ENCODE measurements at places on chromosomes 7 and 10.

DNA sequence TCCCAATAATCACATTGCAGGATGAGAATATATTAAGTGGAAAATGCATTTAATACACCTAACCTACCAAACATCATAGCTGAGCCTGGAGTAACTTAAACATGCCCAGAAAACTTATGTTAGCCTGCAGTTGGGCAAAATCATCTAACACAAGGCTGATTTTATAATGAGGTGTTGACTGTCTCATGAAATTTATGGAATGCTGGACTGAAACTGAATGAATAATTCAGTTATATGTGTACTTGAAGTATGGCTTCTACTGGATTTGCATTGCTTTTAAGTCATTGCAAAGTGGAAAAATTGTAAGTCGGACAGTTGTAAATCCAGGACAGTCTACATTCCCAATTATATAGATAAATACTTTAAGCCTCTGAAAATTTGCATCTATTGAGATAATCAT lies 5.4 kb downstream of the SFTPA1 start:
- DNase-seq, result no peak

- DNase-seq, result peak; percentile 50
Measured at GRCh38 chr10:11846542-11846941, 23.4 kb downstream of the PROSER2 start.

DNA sequence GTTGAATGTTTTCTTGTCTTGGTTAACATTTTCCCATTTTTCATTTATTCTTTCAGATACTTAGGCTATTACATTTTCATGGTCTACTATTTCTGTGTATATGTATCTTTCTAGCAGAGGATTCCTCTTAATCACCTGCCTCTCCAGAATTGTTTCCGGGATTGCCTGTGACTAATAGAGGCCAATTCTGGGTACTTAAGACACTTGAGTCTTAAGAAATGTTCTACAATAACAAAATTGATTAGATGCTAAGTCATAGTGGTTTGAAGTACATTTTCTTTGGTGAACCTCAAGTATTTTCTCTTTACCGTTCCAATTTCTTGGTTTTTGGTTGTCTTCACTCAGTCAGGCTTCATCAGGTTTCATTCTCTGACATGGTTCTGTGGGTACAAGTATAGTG lies 26.4 kb downstream of the BBS9 start:
- DNase-seq, result no peak

- no peak for DNase-seq
Measured at GRCh38 chr7:112759905-112760304, 30.3 kb downstream of the TMEM168 start.

DNA sequence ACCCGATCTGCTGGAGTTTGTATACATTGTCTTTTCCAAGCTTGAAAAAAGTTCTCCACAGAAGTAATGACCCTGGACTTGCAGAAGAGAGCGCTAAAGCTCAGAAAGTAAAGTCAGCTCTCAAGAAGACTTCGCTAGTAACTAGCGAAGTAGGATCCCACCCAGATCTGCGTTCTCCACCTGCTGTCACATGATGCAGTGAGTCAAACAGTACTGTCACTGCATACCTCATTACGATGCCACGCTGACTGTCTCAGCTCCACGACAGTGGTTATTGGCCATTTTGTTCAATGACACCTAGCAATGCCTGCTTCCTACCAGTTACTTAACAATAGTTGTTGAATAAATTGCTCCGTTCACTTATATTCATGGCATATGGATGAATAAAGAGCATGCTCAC lies 29.7 kb upstream of the SEC61G start:
- peak; percentile 26 for DNase-seq

GRCh38 chr10:90591629-90592028 lies 266.2 kb downstream of the HTR7 start:
- DNase-seq, result no peak

DNA sequence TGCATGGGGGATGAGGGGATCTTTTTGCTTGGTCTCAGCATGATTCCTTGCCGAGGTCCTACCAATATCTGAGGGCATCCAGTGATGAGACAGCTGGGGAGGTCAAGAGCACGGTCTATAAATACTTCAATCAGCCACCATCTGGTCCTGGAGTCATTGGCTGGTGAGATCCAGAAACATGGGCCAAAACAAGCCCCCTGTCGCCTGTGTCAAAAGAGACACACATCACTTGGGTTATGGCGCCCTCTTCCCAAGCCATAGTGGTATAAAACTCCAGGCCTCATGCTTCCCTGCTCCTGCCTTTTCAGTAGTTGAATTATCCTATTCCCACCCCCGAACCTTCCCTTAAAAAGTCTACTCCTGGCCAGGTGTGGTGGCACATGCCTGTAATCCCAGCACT lies 60.9 kb downstream of the SLC35B4 start:
- no peak for DNase-seq

GRCh38 chr7:55478700-55479099 lies 93.6 kb downstream of the VOPP1 start:
- no peak for DNase-seq

DNA sequence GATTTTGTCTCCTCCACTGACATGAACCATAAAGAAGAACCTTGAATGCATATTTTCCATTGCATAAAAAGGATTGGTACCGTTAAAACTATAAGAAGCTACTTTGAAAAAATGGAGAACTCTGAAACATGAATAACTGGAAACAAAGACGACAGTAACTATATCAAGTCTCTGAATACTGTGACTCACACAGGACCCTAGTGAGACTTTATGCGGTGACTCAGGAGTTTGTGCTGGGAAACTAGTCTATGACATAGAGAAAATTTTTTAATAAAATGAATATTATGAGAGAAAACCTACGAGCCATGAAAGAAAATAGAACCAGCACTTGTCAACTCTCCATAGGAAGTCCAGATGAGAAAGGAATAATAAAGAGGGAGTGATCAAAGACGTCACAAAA lies 339.9 kb upstream of the ADARB2 start:
- DNase-seq, result no peak

DNA sequence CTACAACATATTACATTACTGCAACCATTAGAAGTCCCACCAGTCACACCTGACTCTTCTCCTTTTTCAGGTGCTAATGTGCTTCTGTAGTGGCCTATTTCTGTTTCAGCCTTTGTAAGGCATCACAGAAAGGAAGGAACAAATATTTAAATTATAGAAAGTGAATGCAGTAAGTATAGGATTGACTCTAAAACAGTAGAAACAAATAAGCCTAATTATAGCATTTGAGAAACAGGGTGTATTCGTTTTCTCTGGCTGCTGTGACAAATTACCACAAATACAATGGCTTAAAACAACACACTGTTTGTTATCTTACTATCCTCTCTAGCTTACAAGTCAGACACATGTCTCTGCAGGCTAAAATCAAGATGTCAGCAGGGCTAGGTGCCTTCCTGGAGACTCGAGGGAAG lies 69.4 kb downstream of the CCSER2 start:
- DNase-seq, result no peak

GRCh38 chr10:131816941-131817700 lies 83.7 kb upstream of the PPP2R2D start:
- DNase-seq, result peak; percentile 10

GRCh38 chr7:9264395-9264794 lies 831.0 kb downstream of the NXPH1 start:
- DNase-seq, result no peak

DNA sequence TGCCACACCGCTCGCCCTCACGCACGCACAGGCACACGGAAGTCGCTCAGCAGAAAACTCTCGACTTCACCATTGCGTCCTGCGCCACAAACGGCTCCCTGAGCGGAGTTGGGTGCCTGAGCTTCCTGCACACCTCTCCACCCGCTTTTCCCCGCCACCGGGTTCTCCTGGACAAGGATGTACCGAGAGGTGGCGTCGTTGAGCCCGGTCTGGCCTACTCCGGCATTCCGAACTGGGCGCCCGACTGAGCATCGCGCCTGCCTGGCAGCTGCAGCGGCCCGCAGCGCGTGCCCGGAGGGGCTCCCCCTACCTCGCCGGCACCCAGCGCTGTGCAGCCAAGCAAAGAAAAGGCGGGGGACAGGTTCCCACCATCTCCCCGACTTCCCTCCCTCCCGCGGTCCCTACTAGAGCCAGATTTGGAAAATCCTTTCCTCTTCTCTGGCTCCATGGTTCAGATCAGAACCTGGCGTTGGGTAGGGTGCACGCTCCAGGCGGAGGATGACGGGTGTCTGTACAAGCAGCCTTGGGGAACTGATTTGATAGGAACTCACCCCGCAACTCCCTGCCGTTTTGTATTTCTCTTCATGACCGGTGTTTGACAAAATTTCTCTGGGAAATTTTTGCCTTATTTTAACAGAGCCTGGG lies 1.7 kb downstream of the SORCS3 start:
- peak; percentile 76 for DNase-seq

DNA sequence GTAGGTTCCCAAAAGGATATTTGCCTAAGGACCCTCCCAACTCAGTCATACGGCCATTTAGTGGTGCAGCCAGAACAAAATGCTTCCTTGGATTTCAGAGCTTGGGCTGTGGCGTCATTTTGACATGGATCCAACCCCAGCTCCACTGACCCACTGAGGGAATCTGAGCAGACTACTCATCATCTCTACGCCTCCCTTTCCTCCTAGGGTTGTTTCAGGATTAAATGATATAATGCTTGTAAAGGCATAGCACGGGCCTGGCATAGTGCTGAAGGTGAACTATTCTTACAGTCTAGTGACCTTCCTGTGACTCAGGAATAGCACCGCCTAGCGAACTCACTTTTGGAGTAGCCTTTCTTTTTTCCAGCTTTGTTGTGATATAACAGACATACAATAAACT lies 70.3 kb upstream of the LOXL4 start:
- DNase-seq, result no peak

DNA sequence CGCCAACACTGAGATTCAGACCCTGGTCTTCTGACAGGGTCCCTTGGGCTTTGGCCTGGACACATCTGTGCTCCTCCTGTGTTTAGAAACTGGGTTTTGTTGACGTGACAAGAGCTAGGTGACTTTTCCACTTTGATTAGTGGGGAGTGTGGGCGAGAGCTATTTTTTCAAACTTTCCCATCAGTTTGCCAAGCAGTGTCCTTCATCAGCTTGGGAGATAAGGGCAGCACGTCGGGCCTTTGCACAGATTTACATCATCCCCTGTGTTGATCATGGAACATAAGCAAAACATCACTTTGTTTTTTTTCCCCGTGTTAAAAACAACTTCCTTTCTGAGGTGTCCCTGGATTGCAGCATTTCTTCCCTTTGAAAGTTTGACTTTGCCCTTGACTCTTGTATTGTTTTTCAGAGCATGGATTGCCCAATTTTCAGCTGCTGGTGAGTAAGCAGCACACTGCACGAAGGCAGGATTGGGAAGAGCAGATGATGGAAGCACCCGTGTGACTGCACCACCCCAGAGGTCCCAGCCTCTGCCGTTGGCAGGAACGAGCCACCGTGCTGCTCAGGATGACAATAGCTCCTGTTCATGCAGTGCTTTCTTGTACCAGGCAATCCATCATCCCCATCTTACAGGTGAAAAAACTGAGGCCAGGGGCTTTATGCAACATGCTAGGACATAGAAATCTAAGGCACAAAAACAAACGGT lies 6.4 kb upstream of the IGFBP1 start:
- DNase-seq, result no peak

DNA sequence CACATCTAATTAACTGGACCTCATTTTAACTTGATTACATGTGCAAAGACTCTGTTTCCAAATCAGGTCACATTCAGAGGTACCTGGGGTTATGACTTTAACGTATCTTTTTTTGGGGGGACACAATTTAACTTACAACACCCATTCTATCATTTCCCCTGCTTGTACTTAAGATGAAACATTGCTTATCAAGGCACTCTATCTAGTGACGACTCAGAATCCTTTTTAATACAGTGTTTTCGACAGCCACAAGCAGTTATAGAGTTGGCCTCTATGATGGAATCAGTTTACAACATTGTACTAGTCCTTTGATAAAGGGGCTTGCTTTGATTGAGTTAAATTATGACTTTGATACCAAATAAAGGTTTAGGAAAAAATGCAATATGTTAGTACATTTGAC lies 22.7 kb downstream of the BBS9 start:
- no peak for DNase-seq

DNA sequence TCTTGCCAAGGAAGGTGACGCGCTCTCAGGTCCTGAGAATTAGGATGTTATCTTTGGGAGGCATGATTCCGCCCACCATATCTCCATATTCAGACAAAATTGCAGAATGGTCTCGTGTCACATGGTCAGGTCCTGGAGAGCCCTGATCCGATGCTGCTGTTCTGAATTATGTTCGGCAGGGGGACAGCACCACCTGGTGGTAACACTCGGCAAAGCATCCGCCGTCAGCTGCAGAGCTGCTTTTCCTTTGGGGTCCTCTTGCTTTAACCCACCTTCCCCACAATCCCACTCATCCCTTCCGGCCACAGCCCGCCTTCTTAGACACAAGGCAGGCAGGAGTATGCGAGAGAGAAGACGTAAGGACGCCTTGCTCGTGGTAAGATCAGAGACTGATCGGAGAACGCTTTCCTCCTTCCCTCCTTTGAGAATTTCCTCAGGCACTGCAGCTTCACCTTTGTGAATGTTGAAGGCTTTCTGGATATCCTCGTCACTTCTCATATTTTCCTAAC lies 327.8 kb upstream of the C7orf33 start:
- peak; percentile 90 for DNase-seq

DNA sequence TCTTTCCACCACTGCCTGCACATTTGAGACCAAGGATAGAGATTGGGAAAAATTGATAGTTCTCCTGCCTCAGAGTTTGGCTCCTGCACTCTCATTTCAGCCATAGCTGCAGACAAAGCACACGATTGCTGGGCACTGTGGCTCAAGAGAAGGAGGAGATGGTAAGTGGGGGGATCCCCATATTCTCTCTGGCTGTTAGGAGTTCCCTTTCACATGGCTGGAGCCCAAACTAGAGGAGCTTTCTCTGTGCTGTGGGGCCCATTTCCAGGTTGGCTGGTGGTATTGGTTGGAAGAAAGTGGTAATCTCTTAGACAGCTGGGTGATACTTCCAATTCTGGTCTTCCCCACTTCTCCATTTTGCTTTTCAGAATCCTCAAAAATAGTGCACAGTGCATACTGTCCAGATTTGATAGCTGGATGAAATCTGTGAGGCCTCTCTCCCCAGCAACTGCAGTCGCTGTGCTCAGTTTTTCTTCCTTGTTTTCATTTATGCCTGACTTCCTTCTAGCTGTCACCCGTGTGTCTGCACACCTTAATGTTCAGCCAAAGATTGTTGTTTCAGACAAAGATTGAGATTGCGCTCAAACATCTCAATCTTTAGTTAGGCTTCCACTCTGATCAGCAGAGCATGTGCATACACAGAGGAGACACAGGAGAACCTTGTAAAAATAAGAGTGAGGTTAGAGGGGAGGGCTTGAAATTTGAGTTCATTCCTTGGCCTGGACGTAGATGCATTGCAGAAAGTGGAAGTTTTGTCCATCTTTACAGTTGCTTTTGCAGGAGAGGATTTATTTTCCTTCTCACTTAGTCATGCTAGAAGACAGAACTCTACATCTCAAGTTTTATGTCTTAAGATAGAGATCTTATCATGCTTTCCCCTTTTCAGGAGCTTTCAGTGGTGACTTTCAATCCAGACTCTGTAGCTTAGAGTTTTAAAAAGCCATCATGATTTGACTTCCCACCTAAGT lies 28.6 kb downstream of the RABGEF1 start:
- no peak for DNase-seq

- DNase-seq, result no peak
Measured at GRCh38 chr10:12513003-12513365, 163.6 kb downstream of the CAMK1D start.

GRCh38 chr10:71798308-71798624 lies 24.9 kb upstream of the VSIR start:
- no peak for DNase-seq

GRCh38 chr7:7568553-7568952 lies 1.9 kb downstream of the MIOS start:
- no peak for DNase-seq

All from testis (tissue), 5 donors.